ENCODE measurements at places on chromosomes 3 and 15.

DNA sequence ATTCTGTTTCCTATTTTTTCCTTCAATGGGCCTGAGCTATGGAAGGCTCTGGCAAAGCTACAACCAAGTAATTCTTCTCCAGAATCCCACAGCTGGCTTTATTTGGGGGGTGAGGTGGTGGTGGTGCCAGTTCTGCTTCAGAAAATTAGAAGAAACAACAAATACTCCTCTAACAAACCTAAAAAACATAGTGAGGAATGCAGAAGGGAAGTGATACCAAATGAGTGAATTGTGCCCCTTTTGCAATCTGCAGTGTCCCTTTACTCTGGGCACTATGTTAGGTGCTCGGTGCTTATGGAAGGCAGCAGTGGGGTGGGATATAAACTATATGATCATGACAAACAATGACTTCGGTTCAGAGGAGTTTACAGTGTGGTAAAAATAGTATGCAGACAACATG lies 90.4 kb upstream of the ROPN1 start:
- DNase-seq: no peak

DNA sequence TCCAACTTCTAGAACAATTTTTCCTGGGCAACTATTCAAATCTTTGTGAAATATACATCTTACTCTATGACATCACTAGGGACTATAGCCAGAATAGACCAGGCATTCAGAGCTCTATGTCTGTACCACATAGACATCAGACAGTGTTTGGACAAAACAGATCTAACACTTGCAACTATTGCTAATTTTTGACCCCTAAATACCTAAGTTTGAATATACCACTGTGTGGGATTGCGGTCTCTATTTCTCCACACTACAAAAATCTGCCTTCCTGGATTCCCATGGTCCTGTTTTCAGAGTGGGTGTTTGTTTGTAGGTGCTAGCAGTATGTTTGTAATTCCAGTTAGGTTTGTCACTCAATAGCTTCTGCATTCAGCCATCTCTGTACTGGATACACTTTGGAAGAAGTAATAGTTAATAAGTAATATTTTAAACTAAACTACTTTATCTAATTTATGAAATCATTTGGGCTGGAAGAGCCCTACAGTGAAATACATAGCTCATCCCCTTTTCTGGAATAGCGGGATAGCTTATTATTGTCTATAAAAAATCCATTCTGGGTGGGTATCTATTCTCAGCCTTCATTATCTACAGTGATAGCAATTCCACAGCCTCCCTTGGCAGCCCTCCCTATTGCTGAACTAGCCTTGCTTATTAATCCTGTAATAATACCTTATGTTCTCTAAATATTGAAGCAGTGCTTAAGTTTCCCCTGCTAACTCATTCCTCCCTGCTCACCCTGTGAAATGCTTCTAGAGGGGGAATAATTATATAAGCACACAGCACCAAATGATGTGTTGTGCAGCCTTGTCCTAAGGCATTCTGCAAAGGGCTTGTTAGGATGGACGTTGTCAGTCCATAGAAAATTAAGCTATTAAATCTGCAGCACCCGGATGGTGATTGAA lies 49.4 kb downstream of the RBMS3 start:
- no peak for DNase-seq

GRCh38 chr3:148943506-148944205 lies 47.7 kb upstream of the GYG1 start:
- DNase-seq: no peak

DNA sequence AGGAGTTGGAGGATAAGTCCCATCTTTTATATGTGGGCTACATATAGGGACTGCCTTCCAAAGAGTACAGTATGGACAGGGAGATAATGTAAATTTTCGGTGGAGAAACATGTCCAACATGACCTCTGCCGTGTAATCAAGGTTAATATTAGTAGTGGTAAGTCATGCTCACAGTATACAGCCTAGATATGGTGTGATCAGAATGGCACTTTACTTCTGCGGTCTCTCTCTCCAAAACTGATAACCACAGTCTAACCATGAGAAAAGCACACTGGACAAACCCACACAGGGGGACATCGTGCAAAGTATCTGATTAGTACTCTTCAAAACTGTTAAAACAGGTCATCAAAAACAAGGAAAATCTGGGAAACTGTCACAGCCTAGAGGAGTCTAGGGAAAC lies 66.6 kb upstream of the PLCL2 start:
- no peak for DNase-seq

DNA sequence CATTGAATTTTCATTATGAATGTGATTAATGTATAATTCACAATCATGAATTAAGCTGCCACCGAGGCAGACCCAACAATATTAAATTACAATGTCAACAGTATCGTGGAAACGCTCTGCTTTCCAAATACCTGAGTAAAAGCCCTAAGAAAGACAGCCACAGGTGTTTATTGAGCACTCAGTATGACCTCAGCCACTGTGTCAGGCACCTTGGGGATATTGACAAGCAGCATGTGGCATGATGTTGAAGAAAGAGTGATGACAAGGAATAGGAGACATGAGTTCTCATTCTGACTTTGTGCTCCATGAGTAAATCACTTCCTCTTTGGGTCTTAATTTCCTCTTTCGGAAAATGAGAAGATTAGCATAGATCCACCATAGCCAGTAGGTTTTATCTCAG lies 12.8 kb downstream of the C2CD4A start:
- no peak for DNase-seq

GRCh38 chr3:37940242-37940908 lies 50.2 kb upstream of the VILL start:
- no peak for DNase-seq

GRCh38 chr3:192207651-192208050 lies 519.7 kb downstream of the FGF12 start:
- no peak for DNase-seq

- no peak for DNase-seq
Measured at GRCh38 chr3:44478055-44478468, 592 bp upstream of the ZNF445 start.

- no peak for DNase-seq
Measured at GRCh38 chr3:29363110-29363509, 82.2 kb downstream of the RBMS3 start.

GRCh38 chr3:30915782-30916181 lies 21.3 kb upstream of the GADL1 start:
- no peak for DNase-seq

- DNase-seq: no peak
Measured at GRCh38 chr3:197595470-197596185, 39.9 kb upstream of the BDH1 start.

GRCh38 chr15:89017370-89018066 lies 70.7 kb upstream of the ABHD2 start:
- peak; percentile 81 for DNase-seq

DNA sequence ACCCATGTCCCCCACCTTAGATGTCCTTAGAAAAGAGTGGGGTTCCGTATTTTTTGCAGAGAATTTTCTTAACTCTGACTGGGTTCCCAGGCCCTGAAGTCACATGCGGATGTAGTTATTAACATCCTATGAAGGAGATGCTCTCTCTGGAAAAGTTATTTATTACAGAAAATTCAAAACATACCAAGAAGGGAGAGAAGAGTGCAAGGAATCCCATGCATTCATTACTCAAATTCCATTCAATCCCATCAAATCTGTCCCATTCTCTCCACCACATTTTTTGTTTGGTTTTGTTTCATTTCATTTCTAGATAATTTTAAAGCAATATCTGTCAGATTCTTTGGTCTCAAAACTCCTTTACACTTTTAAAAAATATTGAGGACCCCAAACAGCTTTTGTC lies 34.3 kb upstream of the ANKRD34C start:
- DNase-seq: no peak

DNA sequence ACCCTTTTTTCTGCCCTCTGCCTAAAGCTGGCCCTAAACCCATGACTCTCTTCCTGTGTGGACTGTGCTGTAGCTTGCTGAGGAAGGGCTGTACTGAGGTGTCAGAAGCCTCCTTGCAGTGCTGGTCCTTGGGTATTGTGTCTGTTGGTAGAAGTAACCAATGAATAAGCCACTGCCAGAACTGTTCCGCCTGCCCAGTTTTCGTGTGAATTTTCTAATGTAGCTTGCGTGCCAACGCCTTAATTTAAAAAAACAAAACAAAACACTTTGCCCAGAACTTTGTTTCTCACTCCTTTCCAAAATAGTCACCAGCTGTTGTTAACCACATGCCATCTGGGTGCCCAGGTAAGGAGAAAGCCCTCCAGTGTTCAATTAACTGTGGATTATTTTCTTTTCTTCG lies 101.9 kb downstream of the KLHL25 start:
- DNase-seq: no peak
